ENCODE measurements at places on chromosomes 3 and 15.

GRCh38 chr15:78162038-78162437 lies 12.9 kb downstream of the IDH3A start:
- DNase-seq: no peak

DNA sequence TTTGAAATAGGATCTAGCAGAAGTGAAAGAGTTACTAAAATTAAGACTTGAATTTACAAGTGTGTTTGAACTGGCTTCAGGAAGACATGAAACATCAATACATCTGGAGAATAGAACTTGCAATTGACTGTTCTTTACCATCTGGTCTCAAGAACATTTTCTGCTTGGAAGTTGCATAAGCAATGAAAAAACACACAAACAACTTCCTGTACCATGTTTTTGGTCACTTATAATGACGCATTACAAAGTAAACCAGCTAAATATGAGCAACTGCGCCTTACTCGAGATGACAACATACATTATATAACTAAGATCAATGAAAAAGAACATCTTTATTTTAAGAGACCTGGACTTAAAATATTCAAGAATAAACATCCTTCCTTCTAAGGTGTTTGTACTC lies 112.5 kb downstream of the TIGIT start:
- DNase-seq: no peak

DNA sequence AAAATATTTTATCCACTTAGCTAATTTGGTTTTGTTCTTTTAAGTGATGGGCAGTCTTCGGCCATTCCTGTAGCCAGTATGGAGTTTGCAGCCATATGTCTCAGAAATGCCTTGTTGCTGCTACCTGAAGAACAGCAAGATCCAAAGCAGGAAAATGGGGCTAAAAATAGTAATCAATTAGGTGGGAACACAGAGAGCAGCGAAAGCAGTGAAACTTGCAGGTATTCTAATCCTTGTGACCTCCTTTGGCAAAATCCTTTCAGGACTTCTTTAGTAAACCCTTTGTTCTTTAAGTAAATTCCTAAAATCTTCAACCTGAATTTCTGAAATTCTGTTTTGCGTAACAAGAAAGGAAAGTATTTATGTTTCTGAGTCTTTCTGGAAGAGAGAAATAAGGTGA lies 49.8 kb downstream of the CNOT10 start:
- DNase-seq: no peak

DNA sequence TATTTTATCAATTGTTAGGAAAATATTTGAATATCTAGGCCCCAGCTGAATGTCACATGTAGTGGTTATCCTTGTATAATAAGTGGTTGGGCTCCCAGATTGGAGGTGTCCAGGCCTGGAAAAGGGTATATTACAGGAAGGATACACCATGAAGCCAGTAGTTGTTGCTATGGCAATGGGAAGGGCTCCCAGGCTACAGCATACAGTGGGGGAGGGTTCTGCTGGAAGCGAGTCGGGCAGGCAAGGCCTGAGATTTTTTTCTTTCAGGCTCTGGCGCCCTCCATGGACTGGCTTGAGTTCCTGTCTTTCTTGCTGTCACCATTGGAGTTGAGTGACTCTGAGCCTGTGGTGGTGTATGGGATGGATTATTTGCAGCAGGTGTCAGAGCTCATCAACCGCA lies 8.9 kb downstream of the ECE2 start:
- peak; percentile 96 for DNase-seq

DNA sequence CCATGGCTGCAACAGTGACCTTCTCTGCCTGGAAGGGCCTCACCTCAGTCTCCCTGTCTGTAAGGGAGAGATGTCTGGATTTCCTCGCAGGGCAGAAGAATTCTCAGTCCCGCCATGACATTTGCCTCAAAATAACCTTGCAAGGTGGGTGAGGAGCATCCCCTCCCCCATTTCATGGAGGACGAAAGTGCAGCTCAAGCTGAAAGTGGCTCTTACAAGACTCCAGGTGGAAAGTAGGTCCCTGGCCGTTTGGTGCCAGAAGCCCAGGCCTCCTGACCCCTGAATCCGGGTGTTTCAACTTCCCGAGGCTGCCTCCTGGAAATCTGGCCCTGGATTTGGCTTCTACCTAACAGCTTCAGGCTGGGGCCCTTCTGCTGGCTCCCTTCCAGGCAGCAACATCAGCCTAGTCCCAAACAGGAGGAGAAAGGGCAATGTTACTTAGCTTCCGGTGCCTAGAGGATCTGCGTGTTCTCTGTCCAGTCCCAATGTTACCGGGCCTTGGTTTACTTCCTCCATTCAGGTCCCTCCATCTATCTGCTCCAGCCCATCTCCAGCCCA lies 769 bp upstream of the CSPG4 start:
- DNase-seq: no peak

Measured in COR-L47 (cell line).